ENCODE measurements at places on chromosomes 7 and 10. TPM values are rescaled to one million over a fixed set of nuclear protein-coding genes. Genes with fewer than 3 reads are reported as not detected.

- no peak for DNase-seq
Measured at GRCh38 chr7:94109556-94109955, 105.4 kb upstream of the BET1 start.

DNA sequence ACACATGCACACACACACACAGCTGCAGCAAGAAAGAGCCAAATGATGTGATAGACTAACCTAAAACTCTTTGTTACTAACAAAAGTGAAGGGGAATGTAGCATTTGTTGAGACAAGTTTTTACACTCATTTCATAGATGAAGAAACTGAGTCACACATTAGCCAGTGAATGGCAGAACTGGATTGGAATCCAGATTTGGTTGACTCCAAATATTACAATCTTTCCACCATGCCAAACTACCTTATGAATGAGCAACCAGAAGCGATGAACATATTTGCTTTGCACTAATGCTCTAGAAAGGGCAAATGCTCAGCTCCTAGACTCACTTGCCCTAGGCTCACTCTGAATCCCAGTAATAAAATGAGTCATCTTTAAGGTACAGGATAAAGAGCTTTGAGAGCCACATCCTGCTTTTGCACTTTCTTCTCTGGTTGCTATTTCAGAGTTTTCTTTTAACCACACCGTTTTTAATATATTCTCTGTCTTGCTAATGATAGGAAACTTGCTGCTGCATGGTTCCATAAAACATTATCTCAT, 111.9 kb downstream of the GPAM start:
- no peak for DNase-seq

GRCh38 chr7:74479066-74479781, 25.5 kb downstream of the GTF2IRD1 start:
- peak; percentile 15 for DNase-seq

GRCh38 chr10:7361316-7361715, 49.5 kb downstream of the SFMBT2 start:
- DNase-seq, result no peak

DNA sequence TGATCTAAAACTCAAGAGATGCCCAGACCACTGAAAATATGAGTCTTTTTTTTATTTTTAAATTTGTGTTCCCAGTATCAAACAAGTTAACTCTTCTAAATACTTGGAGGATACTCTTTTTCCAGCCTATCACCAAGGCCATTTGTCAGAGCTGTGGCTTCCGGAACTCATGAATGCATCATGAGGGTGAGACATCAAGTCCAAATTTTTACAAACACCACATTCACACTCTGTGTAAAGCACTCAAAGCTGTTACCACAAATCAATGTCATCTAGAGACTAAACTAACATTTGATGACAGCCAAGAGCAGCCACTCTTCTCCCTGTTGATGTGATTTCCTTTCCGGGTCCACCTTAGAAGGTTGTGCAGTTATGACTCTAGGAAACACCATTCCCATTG, 43.8 kb upstream of the ARID5B start:
- DNase-seq, result no peak

CCL24 gene
- total RNA-seq, result not detected

C10orf105 gene
- not detected for total RNA-seq

TMEM236 gene
- total RNA-seq, result 0.65 TPM

Measured in lung microvascular endothelial cell (primary cell).